Stimulated activated CD8-positive, alpha-beta memory T cell treated with anti-CD3 and anti-CD28 coated beads, Interleukin-4, amount 100 ng/mL, for 4 hours (primary cell): ENCODE measurements at places on chromosomes 5 and 9.

DNA sequence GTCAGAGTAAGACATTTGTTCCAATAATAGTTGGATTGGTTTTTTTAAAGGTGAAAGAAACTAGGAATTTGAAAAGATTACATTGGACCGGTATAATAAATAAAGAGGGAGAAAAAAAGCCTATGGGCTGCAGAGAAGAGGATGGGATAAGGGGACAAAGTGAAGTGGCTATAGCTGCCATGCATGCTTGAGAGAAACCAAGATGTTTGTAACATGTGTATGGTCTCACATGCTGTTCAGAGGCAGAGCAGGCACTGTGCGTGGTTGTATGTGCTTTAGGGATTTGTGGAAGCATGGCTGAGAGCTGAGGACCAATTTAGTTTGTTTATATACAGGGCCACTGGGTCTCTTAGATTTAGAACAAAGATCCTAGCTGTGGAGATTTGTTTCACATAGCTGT lies 32.7 kb downstream of the LNPEP start:
- DNase-seq: no peak

DNA sequence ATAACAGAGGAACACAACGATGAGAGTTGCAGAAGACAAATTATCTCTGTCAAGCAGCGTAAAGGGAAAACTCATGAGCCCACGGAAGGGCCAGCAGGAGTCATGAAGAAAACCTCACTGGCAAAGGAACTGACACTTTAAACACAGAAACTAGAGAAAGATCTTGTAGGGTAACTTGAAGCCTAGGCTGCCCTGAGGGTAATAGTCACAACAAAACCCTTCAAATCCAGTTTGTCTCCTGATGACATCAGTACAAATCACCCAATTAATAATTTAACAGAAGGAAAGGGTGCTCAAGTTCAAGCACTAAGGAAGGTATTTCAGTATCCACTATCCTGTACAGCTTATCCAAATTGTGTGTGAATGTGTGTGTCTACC lies 549.1 kb downstream of the MTRR start:
- no peak for DNase-seq

DNA sequence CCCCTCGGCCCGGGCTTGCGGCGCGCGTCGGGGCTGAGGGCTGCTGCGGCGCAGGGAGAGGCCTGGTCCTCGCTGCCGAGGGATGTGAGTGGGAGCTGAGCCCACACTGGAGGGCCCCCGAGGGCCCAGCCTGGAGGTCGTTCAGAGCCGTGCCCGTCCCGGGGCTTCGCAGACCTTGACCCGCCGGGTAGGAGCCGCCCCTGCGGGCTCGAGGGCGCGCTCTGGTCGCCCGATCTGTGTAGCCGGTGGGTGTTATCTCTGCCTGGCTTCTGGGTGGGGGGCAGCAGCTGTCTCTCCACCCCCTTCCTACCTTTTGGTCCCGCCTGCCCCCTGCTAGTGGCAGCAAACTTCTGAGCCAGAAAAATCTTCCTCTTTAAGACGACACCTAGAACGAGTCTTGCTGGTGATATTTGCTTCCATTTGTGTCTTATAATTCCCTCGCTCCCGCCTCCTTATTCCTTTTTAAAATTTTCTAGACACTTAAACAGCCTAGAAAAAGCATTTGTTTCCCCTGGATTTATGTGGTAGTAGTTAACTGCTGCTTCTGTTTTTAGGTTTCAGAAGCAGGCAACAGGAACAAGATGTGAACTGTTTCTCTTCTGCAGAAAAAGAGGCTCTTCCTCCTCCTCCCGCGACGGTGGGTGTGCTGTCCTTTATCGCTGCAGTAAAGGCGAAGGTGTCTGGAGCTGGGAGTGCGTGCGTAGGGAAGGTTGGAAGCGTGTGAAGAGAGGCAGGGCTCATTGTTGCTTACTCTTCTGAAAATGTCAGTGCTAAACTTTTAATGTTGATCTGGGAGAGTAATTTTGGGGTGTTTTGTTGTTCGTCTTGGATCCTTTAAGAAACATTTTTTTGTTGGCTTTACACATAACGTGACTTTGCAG lies 554 bp downstream of the JAK2 start:
- DNase-seq: no peak

GRCh38 chr9:69295872-69296552 lies 29.0 kb upstream of the ENTREP1 start:
- no peak for DNase-seq

DNA sequence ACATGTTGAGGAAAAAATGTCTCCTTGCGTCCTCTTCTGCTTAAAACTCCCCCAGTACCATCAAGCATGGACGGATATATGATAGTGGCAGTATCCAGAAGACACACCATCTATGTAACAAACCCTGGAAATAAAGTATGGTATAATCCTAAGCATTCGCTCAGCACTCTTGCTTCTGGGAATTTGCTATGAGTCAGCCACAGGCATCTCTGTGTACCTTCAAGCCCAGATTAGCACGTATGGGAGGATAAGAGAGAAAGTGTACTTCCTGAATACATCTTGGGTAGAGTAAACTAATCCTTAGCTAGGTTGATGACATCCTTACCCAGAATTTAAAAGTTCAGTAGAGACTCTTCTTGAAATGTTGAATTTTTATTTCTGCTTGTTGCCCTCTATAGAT lies 71.2 kb downstream of the GHR start:
- DNase-seq: no peak

GRCh38 chr5:73300337-73301207 lies 127.6 kb downstream of the TMEM174 start:
- DNase-seq: no peak

DNA sequence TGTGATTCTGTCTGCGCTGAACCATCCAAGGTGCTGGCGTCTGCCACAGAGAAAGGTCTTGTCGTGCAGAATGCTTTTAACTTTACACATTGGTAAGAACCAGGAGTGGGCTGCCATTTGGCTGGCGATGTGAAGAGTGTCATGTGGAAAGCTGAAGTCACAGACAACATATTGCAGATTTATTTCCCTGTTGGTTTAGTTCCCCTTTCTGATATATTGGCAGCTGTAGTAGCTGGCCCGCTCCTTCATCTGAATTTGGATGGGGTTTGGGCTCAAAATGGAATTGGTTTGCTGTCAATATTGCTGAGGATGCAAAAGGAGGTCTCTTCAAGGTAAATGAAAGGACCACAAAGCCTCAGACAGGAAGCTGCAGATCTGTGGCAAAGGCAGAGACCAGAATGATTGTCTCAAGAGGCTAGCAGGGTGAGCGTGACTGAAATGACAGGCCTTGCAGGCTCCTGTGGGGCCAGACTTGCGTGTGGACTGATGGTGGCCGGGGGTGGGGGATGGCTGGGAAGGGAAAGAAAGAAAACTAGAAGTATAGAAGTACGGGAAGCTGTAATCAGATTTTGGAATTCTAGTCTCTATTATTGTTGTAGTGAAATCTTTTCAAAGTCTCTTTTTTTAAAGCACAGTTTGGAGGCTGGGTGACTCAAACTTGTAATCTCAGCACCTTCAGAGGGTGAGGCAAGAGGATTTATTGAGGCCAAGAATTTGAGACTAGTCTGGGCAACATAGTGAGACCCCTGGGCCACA lies 25.1 kb upstream of the CD180 start:
- DNase-seq: no peak

GRCh38 chr9:134533850-134534588 lies 107.6 kb upstream of the COL5A1 start:
- no peak for DNase-seq

DNA sequence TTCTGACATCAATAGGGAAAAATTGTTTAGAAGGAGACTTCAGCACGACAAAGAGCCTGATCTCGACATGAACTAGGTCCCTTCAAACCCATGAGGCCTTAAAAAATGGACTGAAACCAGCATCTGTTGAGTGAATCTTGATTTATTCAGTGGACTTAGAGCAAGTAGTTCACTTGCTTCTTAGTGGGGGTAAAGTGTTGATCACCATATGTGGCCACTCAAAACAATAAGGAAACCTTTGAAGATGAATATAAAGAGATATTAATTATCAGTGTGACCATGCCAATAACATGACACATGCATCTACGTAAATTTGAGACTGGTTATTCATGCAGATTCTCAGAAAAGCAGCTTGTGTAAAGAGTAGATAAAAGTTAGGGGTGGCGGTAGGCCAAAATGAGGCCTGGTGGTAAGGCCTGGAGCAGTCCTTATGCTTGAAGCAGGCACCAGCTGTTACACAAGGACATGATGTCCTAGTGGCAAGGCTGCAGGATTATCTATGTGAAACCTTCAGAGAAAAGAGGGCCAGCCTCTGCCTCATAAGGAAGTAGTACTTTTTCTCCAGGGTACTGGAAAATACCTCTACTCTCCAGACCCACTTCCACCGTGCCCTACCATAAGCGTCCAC lies 61.3 kb downstream of the S1PR3 start:
- DNase-seq: no peak

GRCh38 chr5:83731638-83732037 lies 11.0 kb upstream of the HAPLN1 start:
- no peak for DNase-seq

GRCh38 chr5:39648848-39649227 lies 224.1 kb upstream of the DAB2 start:
- no peak for DNase-seq

DNA sequence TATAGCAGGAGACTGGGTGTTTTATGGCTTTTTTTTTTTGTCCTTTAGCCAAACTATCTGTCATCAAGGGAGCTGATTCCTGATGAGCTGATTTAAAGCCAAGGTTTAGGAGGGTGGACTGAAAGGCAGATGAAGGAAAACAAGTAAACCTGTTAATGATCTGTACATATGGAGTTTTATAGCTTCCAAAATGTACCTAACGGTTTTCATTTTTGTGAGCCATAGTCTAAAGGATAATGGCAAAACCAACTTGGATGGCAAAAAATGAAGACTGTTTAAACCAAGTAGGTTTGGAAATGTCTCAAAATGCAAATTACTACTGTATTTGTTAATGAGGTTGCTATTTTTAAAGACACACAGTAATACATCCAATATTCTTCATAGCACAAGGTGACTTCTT lies 281.5 kb downstream of the YTHDC2 start:
- no peak for DNase-seq

GRCh38 chr9:37954581-37954981 lies 50.7 kb upstream of the SLC25A51 start:
- DNase-seq: no peak
